ENCODE measurements at places on chromosomes 1 and 21.

DNA sequence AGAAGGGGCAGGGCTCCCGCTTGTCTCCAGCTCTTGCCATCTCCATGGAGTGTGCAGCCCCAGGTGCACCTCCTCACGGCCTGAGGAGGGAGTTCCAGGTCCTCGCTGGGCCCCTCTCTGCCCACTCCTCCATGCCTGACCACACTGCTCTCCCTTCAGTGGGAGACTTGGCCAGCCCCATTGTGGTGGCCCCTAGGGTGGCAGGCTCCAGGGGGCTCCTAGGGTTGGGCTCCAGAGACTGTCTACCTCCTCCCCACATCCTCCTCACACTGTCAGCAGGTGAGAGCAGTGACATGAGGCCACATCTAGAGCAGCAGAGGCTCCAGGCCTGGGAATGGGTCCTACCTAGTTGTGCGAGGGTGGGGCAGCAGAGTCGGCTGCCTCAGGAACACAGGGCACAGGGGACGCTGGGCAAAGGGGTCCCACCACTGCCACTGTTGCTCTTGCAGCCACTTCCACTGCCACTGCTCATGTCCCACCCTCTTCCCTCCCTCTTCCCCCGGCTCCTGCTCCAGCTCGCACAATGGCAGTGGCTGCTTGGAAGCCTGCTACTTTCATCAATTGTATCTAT is 514.8 kb downstream of the MRPL39 start:
- no peak for DNase-seq

DNA sequence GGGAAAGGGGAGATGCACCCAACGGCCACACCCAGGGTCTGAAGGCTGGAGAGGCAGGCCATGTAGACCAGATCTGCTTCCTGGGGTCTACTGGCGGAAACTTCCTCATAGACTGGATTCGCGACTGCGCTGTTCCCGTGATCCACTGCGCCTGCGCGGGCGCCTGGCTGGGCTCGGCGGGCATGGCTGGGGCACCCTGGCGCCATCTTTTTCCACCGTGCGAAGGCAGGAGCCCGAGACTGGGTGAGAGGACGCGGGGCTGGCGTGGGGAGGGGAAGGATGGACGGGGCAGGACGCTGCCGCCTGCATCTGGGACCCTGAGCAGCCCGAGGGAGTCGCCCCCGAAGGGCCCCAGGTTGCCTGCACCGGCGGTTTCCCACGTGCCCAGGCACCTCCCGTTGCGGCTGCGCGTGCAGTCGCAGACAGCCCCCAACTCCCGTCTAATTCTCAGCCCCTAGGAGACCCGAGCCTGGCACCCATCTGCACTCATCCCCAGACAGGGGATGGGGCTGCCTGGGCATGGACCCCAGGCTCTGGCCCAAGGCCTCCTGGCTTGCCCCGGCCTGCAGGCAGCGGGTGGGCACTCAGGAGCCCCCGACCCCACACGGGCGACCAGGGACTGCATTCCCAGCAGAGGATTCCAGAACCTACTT is 12.4 kb upstream of the FAM3B start:
- no peak for DNase-seq

- DNase-seq, result no peak
Observed at GRCh38 chr1:41599912-41600311, 115.4 kb upstream of the EDN2 start.

DNA sequence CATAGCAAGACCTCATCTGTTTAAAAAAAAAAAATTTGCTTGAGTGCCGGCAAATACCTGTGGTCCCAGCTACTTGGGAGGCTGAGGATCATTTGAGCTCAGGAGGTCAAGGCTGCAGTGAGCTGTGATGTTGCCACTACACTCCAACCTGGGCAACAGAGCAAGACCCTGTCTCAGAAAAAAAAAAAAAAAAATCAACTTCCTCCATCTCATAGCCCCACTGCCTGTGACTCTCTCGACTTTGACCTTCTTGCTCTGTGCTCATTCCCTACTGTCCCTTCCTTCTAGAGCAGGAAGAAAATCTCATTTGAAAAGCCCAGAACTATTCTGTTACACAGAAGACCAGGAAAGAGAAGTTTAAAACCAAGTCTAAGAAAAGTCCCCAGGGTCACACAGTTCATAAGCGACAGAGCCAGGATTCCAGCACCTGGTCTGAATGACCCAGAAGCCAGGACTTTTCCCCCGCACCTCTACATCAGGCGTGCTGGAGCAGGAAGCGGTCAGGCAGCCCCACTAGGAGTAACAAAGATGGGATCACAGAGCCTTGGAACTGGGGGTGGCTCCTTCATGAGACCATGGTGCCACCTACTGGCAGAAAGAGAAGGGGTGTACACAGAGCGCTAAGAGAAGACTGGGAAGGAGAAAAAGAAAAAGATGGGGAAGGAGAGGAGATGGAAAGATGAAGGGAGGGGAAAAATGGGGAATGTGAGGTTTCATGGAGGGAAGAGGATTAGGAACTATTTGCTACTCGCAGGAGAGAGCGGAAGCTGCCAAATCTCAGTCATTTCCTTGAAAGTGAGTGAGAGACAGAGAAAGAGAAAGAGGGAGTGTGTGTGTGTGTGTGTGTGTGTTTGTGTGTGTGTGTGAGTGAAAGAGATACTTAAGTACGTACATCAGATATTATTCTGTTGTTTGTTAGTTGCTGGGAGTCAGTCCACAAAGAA is 3.1 kb upstream of the P3R3URF start:
- peak; percentile 77 for DNase-seq

DNA sequence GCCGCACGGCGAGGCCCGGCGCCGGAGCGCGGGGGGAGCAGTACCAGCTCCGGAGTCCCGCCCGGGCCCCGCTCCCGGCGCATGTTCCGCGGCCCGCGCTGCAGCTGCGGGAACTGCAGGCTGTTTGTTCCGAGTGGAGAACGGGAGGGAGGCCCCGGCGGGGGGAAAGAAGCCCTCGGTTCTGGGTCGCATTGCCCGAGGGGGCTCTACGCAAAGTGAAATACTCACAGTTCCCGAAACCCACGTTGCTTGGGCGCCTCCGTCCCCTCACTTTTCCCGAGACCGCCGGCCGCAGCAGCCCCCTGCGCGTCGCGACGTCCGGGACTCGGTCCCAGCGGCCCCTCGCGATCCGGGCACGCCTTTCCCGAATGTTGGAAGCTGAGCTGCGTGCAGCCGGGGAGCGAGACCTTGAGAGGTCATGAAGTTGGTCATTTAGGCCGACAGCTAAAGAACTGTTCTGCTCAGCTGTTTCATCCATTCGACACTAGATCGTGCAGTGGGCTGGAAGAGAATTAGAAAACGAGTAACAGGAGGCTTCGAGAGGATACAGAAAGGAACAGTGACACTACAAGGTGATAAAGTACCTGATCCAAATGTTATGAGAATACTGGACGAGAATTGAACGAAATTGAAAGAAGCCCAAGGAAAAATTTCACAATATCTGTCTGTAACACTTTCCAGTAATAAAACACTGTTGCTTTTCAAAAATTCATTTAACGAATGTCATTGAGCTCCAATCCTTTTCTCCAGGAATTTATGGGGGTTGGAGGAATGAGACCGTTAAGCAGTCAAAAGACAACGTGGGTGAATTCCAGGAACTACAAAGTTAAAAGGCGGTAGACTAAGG is 657 bp upstream of the LIN9 start:
- DNase-seq, result no peak

DNA sequence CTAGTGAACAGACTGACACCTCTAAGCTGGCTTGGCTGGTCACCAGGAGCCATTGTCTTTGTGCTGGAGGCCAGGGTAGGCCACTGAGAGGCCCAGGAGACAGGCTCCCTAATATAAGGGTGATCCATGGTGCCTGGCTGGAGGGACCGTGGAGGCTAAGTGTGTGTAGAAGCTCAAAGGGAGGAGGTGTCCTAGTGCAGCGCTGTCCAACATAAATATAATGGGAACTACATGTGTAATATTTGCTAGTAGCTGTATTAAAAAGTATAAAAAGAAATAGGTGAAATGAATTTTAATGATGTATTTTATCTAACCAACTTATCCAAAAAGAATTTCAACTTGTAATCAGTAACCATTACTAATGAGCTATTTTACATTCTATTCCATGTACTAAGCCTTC is 35.0 kb downstream of the SOX13 start:
- DNase-seq, result no peak

DNA sequence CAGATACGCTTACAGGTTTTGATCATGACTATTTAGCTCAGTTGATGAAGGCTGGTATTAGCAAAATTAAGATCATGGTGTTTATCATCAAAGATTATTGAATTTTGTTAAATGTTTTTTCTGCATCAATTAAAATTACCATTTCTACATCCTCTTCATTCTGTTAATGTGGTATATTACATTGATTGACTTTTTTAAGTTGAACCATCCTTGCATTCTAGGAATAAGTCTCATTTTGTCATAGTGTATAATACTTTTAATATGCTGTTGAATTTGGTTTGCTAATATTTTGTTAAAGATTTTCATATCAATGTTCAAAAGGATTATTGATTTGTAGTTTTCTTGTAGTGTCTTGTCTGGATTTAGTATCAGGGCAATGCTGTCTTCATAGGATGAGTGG is 142.4 kb downstream of the LYPLAL1 start:
- DNase-seq, result no peak

DNA sequence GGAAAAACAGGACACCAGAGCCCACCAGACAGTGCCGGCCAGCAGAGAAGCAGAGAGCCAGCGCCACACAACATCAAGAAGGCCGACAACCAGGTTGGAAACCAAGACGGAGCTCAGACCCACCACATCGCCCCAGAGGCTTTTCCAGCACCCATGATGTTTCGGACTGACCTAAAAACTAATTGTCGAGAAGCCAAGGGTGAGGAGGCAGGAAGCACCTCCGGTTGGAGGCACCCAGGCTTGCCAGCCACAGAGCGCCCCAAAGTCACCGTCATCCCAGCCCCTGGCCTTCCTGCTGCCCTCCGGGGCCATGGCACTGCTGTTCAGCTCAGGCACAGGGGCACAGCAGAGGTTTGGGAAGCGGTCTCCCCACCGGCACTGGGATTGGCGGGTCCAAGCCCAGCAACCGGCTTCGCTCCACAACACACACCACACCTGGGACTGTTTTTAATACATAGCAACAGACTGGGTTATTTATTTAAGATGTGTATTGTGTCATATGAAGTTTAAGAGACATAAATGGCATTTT is 67.2 kb downstream of the SLC37A1 start:
- no peak for DNase-seq

GRCh38 chr1:179155615-179156014 is 73.7 kb downstream of the TOR3A start:
- DNase-seq, result no peak

GRCh38 chr1:18631496-18632217 is 1.0 kb downstream of the PAX7 start:
- DNase-seq, result no peak

- no peak for DNase-seq
Observed at GRCh38 chr1:89743788-89744187, 77.0 kb upstream of the LRRC8D start.

GRCh38 chr1:65554829-65555228 is 134.4 kb downstream of the LEPR start:
- no peak for DNase-seq

DNA sequence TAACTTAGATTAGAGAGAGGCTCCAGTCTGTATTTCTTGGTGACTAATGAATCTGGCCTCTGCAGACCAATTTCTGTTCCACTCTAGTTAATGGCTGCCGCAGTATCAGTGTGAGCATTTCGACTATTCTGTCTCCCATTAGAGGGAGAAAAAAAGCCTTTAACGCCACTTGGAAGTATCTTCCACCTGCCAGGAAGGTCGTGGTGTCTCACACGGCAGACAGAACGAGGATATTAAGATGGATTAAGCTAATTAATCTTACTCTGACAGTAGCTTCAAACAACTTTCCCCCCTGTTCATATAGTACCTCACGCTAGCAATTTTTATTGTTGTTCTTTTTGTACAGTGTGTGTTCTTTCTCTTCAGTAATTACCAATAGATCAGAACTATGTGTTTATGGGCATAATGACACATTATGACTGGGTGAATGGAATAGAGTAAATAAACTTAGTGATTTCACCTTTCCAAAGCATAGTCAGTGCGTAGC is 153.8 kb downstream of the ADGRL2 start:
- DNase-seq, result peak; percentile 19

DNA sequence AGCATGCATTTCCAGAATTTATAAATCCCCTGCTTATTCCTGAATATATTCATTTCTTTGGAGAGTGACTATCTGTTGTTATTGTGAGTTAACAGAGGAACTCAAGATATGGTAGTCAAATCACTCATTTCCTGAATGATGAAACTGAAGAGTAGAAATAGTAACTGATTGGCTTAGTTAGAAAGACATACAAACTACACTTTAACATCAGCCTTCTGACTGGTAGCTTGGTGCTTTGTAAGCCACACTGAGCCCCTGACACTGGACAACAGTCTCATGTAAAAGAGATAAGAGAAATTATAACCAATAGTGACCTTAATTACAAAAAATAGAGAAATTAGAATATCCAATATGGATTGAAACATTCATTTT is 4.8 kb downstream of the GBP7 start:
- DNase-seq, result peak; percentile 13

DNA sequence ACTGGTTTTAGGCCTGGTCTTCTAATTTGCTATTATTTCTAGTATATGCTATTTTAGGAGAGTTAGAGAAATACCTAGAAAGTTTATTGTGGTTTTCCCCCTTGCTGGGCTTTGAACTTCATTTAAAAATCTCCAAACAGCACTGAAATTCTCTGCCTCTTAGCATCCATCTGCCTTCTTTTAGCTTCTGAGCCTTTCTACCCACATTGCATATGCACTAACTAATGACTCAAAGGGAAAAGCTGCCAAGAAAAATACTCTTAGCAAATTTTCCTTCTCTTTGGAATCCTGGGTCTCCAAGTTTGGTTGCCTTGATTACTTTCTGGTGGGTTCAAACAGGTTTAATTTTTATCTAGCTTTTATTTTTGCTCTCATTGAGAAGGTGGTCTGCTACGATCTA is 408.4 kb upstream of the PTBP2 start:
- peak; percentile 27 for DNase-seq

- DNase-seq, result peak; percentile 57
Observed at GRCh38 chr1:167763525-167764220, 41.9 kb downstream of the MPZL1 start.

- DNase-seq, result no peak
Observed at GRCh38 chr1:219858980-219859379, 69.4 kb downstream of the SLC30A10 start.

- no peak for DNase-seq
Observed at GRCh38 chr1:6111571-6111970, 65.9 kb downstream of the KCNAB2 start.

GRCh38 chr1:234214129-234214910 is 158.9 kb upstream of the COA6 start:
- DNase-seq, result peak; percentile 21

GRCh38 chr1:89757532-89757931 is 63.3 kb upstream of the LRRC8D start:
- no peak for DNase-seq

DNA sequence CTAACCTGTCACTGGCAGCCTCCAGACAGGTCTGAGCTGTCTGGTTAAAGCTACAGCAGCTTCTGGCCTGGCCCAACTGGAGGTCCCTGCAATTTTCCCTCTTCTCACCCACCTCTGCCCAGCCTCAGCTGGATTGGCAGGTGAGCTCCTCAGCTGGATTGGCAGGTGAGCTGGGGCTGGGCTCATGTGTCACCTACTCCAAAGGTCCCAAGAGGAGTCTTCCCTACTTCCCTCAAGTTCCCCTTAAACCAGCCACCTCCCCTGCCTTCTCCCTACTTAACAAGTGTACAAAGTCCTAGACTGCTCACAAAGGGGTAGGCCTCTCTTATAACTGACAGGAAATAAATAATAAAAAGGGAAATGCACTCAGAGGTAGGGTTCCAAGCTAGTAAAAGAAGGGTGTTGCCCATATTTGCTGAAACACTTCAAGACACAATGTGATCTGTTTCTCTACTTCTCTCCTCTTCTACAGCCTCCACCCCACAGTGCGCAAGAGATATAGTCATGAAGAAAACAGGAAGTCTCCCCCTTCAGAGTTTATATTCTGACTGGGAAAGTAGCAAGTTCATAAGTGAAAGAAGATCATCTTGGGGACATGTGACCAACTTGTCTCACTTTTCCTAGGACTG is at the start of gene GPA33:
TSS of gene GPA33 (minus strand) at position 64 of the 629 bp plus-strand sequence. CDS start 90 bp downstream, outside the sequence.
- DNase-seq, result no peak
